ENCODE measurements at places on chromosomes 7 and 10.
A peak's percentile ranks its signal among the peaks of the same experiment; 100 is the strongest.

- no peak for DNase-seq
Observed at GRCh38 chr7:158541346-158542010, 46.1 kb downstream of the PTPRN2 start.

GRCh38 chr10:78634389-78634815 is 434.4 kb upstream of the ZMIZ1 start:
- no peak for DNase-seq

DNA sequence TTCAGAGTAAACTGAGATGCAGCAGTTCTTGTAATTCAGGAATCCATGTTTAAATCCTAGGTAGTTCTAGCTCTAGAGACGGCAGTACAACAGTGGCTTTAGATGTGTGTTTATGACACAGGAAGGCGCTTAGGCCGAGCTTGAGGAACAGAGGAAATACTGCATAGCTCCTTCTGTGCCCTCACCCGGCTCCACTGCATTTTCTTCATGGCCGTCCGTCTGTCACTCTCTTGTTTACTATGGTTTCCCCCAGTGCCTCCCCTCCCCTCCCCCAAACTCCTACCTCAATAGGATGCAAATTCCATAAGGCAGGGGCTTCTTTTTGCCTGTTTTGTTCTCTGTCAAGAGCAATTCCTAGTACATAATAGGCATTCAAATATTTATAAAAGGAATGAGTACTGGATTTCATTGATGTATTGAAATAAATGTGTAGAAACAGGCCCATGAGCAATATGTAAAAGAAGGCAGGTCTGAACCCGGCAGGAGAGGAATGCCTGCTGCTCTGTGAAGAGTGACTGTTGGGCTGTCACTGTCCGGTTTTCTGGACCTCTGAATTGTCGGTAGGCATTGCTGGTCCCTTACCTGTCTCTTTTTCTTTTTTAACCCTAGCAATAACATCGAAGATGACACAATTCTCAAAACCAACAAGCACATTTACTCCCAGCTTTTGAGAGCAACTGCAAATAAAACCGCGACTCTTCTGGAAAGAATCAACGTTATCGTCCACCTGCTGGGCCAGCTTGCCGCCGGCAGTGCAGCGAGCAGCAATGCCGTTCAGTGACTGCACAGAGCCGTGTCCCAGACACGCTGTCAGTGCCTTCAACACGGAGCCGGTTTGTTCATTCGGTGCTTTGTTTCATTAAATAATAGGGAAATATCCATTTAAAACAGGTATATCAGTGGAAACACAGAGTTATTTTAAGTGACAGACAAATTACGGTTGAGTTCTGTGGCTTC is 12.7 kb downstream of the MMP21 start:
- DNase-seq = no peak

DNA sequence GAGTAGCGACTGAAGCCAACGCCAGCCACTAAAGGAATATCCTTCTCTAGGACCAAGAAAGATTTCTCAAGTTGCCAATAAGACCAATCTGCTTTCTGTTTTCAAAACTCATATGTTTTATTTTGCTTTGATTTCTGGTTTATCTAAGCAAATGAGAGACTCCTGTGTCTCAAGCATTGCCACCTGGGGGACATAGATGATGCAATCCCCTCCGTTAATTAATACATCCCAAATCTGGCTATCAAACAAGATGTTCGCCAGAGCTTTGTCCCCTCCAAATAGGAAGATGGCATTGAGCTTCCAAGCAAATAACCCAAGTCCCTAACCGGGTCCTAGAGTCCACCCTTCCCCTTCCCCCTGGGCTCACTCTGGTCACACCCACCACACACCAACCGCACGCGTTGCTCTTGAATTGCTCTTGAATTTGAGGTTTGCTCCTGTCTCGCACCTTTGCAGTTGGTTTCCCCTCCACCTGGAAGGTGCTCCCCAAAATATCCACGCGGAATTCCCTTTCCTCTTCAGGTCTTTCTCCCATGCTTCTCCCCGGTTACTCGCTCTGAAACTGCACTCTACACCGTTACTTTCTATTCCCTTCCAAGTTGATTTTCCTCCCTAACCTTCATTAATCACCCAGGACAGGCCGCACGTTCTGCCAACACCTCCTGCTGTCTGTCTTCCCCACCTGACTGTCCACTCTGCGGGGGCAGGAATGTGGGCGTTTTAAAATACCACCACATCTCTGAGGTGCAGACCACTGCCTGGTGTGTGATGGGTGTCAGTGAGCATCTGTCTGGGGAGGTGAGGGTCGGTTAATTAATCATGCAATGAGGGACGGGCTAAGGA is 64.1 kb upstream of the RNF32 start:
- DNase-seq = no peak

GRCh38 chr10:93535293-93535692 is 31.2 kb upstream of the FFAR4 start:
- DNase-seq = no peak

- DNase-seq = no peak
Observed at GRCh38 chr10:1242975-1243374, 186.8 kb downstream of the WDR37 start.

DNA sequence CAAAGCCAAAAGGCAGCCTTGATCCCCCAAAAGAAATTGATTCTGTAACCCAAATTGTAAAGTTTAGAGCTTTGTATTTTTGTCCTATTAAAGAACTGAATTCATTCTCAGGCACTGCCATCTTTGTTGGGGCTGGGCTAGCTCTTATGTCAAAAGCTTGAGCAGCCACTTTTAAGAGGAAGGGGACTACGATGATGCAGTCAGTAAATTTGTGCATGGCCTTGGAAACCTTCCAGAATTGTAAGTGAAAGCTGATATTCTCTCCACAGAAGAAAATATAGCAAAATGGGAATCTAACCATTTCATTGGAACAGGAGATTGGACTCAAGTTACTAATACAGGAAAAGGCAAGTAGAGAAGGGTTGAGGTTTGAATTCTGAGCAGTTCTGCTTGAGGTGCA is 50.1 kb downstream of the RBM20 start:
- peak; percentile 36 for DNase-seq

DNA sequence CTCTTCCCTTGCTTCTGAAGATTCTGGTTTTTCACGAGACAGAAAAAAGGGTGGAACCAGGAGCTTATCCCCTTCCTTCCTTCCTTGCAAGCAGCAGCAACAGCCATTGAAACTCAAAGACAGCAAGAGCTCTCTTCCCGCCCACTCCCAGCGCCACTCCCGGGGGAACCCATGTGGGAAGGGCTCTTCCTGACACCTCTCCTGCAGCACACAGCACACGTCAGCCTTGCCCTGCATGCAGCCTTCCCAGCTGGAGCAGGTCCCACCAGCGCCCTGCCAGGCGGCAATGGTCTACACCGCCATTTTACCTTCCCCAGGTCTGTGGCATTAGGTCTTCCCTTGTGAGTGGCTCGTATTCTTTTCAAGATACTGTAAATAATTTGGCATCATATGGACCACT is 161.8 kb downstream of the MGMT start:
- DNase-seq = no peak

DNA sequence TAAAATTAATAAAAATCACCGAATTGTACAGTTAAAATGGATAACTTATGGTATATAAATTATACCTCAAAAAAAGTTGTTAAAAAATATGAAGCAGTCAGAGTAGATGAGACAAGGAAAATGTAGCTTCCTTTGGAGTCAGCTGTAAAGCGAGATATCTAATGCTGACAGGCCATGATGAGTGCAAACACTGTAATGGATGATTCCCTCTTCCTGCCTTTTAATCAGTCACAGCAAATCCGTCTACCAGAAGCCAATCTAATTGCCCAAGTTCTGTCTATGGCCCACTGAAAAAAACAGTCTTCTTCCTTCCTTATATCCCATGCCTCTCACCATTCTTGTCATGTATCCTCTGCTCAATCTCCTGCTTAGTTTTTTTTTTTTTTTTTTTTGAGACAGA is 59.9 kb upstream of the DNAJB12 start:
- no peak for DNase-seq

DNA sequence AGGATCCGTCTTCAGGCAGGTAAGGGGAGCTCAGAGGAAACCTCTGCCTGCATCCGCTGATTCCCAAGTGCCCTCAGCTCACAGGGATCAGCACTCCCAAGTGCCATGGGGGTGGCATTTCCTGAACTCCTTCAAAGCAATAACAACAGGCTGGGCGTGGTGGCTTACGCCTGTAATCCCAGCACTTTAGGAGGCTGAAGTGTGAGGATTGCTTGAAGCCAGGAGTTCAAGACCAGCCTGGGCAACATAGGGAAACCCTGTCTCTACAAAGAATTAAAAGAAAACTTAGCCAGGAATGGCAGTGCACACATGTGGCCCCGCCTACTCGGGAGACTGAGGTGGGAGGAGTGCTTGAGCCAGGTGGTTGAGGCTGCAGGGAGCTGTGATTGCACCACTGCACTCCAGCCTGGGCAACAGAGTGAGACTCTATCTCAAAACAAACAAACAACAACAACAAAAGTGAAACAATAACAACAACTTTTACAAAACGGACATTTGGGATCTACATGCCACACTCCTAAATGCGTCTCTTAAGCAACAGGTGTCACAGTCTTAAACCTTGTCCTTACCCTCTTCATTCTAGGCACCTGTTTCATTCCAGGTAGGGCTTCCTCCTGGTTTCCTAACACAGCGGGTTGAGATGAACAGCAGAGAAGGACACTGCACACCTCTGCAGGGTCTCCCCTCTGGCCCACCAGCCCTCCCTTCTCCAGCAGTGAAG is 73.8 kb downstream of the PAXIP1 start:
- DNase-seq = no peak

- DNase-seq = no peak
Observed at GRCh38 chr10:132493246-132493755, 44.3 kb upstream of the INPP5A start.

GRCh38 chr7:159238541-159238940 is 93.9 kb upstream of the VIPR2 start:
- DNase-seq = no peak

GRCh38 chr7:110677405-110677804 is 413.5 kb upstream of the LRRN3 start:
- DNase-seq = no peak

GRCh38 chr10:69577268-69578232 is 4.3 kb upstream of the NEUROG3 start:
- peak; percentile 80 for DNase-seq

DNA sequence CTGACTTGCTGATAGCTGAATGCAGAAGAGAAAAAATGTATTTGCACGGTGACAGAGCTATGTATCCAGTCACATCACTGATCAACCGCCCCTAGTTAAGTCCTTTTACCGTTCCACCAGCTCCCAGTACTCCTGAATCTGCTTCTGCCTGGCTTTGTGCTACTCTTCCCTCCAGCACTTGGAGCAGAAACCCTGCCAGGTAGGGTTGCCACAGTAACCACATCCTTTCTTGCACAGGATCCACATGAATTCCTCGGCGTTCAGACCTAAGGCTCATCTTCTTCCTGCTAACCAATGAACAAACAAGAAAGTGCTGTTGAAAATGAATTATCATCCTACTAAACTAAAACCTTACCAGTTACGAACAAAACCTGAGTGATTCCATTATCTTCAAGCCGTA is 52.0 kb upstream of the KCTD7 start:
- DNase-seq = no peak

GRCh38 chr10:90130321-90131086 is 429.1 kb downstream of the KIF20B start:
- no peak for DNase-seq

- no peak for DNase-seq
Observed at GRCh38 chr10:77231884-77232610, 405.6 kb downstream of the KCNMA1 start.

DNA sequence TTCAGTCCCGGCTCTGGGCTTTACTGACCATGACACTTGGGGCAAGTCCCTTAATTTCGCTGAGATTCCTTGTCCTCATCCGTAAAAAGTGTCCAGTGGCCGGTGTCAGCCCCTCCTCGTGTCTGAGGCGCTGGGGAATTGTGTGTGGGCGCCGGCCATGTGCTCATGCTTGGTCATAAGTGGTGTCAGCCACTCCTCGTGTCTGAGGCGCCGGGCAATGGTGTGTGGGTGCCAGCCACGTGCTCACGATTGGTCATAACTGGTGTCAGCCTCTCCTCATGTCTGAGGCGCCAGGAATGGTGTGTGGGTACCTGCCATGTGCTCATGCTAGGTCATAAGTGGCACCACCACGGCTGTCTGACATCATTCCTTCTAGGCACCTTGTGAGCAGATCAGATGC is 40.7 kb upstream of the DMBT1 start:
- no peak for DNase-seq

DNA sequence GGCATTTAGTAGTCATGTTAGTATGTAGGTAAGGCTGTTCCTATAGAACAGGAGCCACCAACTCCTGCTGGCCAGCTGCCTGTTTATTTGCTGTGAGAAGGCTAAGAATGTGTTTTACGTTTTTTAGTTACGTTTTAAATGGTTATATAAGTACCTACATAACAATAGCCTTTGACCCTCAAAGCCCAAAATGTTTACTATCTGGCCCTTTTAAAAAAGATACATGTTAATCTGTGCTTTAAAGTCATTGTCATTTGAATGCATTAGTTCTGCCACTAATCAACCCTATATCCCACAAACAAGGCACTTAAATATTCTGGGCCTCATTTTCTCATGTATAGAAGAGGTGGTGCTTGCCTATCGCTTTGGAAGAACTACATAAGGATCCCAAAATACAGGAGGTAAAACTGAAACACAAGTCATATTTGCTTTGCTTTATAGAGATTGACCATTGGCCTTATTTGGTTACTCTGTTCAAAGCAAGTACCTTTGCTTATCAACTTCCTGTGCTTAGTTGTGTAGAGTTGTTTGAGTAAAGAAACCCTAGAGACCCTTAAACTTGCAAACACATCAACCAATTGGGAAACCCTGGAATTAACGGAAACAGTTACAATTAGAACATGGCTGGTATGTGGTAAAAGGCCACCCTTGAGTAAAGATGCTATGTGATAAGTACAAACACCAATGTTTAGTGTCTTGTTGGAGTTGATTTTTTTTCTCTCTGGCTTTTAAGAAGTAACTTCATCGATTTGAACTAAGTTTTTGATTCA is 25.9 kb downstream of the TIMM23 start:
- no peak for DNase-seq

GRCh38 chr10:129881641-129882040 is 82.4 kb downstream of the EBF3 start:
- peak; percentile 26 for DNase-seq

GRCh38 chr7:94298943-94299342 is 95.8 kb upstream of the COL1A2 start:
- DNase-seq = no peak

GRCh38 chr10:19987931-19988330 is 171.7 kb downstream of the PLXDC2 start:
- no peak for DNase-seq

DNA sequence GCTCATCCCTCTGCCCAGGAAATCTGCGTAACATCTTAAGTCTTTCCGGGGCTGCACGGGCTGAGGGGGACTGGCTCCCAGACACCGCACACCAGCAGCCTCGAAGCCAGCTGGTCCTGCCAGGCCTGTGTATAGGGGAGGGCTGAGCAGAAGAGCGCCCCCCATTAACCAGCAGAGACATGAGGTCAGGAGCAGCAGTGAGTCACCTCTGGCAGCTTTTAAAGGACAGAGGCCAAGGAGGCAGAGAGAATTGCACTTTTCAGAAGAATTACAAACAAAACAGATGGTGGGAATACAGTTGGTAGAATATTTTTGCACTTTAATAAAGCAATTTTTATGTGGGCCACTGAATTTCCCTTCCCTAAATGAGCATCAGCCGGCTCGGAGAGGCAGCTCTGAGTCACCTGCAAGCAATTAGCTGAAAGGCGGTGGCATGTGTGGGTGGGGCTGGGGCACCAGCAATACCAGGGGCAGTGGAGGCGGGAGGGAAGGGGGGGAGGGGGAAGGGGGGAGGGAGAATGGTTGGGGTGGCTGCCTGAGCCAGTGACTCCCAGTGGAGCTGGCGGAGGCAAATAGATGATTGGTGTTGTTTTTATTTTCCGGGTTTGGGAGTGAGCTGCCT is 39.1 kb downstream of the GOLGA7B start:
- peak; percentile 69 for DNase-seq

GRCh38 chr10:86105640-86106039 is 261.0 kb downstream of the GRID1 start:
- DNase-seq = no peak
